ENCODE measurements at places on chromosomes 7 and 10.

DNA sequence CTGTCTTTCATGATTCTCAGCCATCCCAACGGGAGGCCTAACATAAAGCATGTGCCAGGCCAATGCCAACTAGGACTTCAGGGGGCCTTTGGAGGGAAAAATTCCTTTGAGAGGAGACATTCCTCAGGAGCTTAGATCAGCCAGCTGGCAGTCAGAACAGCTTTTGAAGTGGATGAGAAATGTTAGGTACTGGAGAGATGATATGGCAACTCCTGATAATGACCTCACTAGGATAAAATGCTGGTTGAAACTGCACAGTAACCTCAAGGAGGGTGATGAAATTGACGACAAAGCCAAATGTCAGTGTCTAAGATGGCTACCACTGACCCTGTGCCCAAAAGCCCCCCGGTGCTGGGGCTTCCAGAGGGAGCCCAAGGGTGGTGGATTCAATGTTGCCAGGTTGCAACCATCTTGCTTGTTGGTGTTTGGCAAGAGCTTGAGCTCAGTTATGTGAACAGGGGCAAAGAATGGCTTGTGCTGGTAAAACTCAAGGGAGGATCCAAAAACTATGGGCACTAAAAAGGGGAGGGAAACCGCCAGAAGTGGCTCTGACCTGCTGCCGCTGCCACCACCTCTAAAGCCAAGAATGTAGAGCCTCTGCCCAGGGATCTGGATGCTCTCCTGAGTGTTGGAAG, 121.2 kb downstream of the UBE2H start:
- DNase-seq = no peak

DNA sequence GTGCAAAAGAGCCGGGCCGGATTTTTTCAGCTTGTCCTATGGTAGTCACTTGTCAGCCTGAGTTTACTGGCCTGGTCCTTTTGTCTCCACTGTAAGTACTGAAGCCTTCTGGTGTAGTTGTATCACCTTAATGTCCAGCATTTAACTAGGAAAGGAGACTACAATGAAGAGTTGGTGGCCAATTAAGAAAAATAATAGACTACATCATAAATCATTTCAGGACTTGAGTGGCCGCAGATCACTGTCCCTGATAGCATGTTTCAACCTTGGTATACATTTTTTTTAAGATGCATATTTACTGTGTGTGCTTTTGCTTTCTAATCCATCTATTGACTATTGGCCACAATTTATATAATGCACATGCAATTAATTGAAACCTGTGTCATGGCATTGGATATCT, 6.1 kb downstream of the FZD1 start:
- no peak for DNase-seq

- no peak for DNase-seq
Observed at GRCh38 chr7:41582116-41582515, 120.8 kb downstream of the INHBA start.

GRCh38 chr7:49403844-49404243, 369.6 kb upstream of the VWC2 start:
- no peak for DNase-seq

DNA sequence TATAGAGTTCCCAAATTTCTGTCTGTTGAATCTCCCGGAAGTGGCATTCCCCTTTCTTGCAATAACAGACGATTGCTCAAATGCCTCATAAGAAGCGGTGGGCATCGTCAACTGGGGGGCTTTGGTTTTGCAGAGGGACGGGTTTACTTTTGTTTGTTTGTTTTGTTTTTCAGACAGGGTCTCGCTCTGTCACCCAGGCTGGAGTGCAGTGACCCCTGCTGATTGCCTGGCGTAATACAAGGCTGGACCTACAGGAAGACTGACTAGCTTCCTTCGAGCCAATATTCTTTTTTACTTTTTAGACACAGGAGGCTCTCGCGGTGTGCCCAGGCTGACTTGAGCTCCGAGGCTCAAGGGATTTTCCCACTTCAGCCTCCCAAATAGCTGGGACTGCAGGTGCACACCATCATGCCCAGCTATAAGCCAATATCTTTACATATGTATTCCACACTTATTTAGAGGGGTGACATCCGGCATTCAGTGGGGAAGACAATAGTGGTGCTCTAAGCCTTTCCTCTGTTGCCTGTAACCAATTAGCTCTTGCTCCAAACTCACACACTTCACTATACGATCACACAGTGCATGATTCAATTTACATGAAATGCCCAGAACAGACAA, 58.1 kb downstream of the FHIP2A start:
- peak; percentile 53 for DNase-seq

- DNase-seq = no peak
Observed at GRCh38 chr7:141198194-141198958, 124.5 kb downstream of the TMEM178B start.

DNA sequence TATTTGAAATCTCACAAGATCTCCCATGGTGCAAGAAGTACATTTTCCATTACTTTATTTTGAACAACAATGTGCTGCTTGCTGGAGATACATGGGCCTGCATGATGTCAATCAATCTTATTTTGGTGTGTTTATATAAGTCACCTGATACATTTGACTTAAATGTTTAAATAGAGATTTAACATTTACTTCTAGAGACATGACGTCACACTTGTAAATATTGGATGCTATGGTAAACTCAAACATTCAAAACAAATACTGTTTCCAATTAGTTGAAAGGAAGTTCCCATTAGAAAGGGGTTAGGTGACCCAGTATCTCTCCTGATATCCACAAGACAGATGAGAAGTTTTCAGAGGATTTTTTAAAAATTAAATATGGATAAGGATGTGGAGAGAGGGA, 214.5 kb downstream of the NSUN6 start:
- no peak for DNase-seq

DNA sequence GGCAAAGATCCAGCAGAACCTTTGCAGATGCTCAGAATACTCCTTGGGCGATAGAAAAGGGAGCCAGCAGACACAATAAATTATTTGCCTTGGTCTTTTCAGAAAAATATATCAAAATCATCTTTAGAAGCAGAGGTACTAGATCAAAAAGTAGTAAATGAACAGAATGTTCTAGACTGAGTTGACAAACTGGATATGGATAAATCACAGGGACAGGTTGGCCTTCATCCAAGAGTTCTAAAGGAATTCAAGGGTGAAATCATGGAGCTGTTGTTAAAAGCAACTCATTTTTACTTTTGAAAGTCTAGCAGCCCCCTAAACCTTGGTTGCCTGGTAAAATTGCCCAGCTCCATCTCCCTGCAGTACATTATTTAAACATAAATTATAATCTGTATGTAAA, 99.1 kb downstream of the PLCE1 start:
- DNase-seq = no peak
